ENCODE measurements at places on chromosomes 4 and X.

DNA sequence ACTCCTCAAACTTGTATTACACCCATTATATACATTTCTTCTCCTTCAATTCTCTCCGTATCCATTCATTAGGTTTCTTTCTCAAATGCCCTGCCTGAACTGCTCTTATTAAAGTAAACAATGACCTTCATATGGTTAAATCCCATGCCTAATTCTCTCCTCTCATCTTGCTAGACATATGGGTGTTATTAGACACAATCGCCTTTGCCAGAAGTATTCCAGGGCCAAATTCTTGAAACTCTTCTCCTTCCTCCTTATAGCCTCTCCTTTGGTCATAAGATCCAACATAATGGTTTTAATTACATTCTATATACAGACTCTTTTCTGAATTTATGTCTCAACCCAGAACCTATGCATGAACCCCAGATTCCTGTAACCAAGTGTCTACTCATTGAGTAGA, 4.8 kb downstream of the ANXA10 start:
- no peak for DNase-seq

DNA sequence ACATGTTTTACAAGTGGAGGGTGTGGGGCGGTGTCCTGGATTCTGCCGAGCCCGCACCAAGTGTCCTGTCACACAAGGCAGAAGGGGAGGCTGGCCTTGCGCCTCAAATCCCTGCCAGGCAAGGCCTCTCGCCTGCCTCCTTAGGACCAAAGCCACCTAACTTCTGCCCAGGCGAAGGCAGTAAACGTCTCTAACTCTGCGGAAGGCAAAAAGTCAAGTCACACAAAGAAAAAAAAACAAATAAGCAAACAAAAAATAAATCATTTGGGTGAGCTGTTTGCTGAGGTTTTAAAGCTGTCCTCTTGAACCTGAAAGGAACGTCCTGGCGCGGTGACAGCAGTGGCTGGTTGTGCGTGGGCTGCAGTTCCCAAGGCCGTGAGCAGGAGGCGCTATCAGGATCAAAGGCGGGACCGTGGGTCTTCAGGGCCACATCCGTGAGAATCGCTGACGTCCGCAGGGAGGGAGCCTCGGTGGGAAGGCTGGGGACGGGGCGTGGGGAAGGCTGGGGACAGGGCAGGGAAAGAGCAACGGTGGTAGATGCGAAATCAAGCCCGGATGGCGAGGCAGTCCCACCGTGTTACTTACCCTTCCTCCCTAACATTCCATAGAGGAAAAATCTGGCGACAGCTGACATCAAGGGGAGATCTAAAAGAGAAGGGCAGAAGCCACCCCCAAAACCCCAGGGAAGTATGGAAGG, 99.1 kb downstream of the TRAPPC11 start:
- no peak for DNase-seq

DNA sequence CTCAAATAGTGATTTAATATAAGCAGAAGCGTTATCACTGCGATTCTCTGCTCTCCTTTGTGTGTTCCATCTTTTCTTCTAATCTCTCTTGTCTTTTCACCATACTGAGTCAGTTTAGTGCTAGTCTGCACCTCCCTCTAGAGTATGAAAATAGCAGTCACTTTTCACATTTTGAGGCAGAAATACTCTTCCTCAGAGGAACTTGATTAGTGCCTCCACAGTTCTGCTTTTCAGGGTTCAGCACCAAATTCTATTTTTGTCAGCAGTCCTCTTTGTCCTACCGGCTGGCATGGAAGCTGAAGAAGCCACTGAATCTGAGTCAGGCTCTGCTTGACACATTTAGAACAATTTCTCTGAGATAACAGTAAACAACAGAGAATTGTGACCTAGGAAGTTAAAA, 49.7 kb upstream of the ANKRD17 start:
- no peak for DNase-seq

GRCh38 chr4:103018391-103019307, 856 bp downstream of the SLC9B1 start:
- no peak for DNase-seq

DNA sequence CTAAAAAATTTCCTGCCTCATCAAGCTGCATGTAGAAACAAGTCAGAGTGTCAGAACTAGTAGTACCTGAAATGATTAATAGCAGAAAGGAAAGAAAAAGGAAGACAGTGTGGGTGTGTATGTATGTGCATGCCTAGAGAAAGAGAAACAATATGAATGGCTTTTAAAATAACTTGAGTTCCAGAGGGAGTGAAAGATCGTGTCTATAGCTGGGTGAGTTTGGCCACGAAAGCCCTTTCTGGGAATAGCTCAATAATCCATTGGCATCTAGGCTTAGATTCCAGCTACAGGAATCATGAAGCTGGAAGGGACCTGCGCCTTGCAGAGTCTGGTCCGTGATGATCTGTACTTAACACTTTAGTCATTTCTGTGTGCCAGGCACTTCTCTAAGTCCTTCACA, 195.6 kb downstream of the RAPGEF2 start:
- no peak for DNase-seq

GRCh38 chr4:102036016-102036415, 245.5 kb downstream of the BANK1 start:
- DNase-seq = no peak

GRCh38 chrX:103073467-103073866, 9.5 kb upstream of the BEX1 start:
- DNase-seq = no peak

- DNase-seq = no peak
These were observed 52.1 kb upstream of the CAPN6 start for GRCh38 chrX:111322231-111322855.

DNA sequence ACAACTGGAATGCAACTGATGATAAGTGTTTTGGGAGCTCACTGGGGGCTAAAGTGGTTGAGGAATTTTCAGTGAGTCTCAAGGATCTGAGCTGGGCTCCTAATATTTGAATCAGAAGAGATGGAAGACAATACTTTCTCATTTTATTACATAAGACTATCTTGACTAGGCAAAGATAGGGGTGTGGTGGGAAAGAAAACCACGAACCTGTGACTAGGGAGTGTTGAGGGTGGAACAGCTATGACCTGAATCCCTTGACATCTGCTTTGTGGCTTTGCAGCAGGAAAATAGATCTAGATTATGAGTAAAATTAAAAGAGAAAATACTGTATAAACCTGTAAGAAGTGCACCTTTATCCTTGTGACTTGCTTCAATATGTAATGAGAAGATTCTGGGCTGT, 295.1 kb upstream of the TEX13A start:
- DNase-seq = no peak

GRCh38 chr4:141179474-141180373, 41.0 kb upstream of the ZNF330 start:
- no peak for DNase-seq

- DNase-seq = no peak
These were observed 82.4 kb downstream of the RAP1GDS1 start for GRCh38 chr4:98343626-98344025.
